PC-9 (cell line): ENCODE measurements at places on chromosomes 11 and 22. TPM values are rescaled to one million over a fixed set of nuclear protein-coding genes. Genes with fewer than 3 reads are reported as not detected.

DNA sequence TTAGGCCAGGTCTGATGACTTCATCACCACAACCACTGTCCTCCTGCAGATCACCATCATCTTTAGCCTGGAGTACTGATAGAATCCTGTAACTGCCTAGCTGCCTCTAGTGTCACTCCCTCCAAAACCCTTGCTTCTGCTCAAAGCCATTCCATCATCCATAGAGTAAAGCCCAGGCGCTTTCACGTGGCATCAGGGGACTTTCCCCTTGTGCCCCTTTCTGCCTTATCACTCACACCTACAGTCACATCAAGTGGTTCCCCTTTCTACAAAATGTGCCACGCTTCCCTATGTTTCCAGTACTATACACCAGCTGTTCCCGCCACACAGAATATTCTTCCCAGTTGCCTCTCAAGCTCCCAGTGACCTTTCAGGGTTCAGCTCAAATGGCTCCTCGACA lies 75.9 kb downstream of the MN1 start:
- H3K4me3 ChIP-seq = no peak overlapping the region
- DNase-seq = peak; percentile 24
- no peaks in the 10 kb centered on the region for H3K36me3 ChIP-seq
- no peaks in the 10 kb centered on the region for H3K27me3 ChIP-seq

DNA sequence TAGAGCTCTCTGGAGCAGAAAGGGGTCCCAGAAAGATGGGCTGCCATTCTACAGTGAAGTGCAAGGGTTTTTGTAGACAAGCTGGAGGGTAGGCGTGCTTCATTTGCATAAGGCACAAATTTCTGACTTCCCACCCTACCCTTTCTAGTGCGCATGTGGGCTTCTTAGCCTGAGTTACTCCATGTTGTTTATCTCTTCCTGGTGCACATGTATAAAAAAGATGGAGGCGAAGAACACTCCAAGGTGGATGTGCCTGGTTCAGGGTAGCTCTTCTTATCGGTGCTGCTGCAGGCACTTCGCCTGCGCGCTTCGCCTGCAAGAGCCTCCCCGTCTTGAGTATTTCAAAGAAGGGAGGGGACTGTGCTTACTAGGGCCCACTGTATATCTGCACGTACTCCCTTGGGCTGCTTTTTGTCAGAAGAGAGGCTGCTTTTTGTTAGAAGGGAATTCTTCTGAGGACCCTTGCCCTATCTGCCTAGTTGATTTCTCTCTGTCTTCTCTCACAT lies 1047.3 kb upstream of the CNTN5 start:
- no peak overlapping the region for H3K4me3 ChIP-seq
- DNase-seq = no peak
- H3K36me3 ChIP-seq = no peaks in the 10 kb centered on the region

GRCh38 chr11:26846227-26846626 lies 124.4 kb upstream of the SLC5A12 start:
- no peak for DNase-seq
- no peak overlapping the region for H3K27ac ChIP-seq

DNA sequence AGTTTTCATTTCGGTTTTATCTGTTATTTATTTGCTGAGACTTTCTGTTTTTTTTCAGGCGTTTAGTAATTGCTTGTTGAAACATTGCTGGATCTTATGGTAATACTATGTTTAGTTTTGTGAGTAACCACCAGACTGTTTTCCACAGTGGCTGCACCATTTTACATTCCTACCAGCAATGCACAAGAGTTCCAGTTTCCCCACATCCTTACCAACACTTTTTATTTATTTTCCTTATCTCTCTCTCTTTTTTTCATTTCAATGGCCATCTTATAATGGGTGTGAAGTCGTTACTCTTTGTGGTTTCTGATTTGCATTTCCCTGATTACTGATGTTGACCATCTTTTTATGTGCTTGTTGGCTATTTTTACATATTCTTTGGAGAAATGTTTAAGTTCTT lies 23.7 kb downstream of the USP47 start:
- H3K36me3 ChIP-seq = no peaks in the 10 kb centered on the region
- no peak overlapping the region for H3K4me3 ChIP-seq
- H3K4me1 ChIP-seq = no peaks in the 10 kb centered on the region
- no peak overlapping the region for H3K27ac ChIP-seq
- no peak for DNase-seq

The OR8B8 gene
- total RNA-seq = not detected in 2 replicates

DNA sequence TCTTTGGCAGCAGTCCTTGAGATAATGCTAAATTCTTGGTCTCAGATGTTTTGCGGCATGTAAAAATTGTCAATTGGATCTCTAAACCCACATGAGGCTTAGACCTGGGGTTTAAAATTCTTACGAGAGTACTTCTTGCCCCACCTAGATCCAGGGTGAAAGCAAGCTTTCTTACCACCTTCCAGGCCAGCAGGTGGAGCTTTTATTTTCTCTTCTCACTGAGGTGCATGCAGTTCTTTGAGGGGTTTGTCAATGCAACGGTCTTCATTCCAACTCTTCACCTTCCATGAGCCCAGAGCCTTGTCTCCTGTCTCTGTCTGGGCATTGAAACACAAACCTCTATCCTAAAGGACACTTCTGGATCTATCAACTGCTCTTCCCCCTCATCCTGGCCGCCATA lies 154.1 kb downstream of the MYO18B start:
- H3K4me1 ChIP-seq = no peaks in the 10 kb centered on the region
- no peaks in the 10 kb centered on the region for H3K36me3 ChIP-seq
- no peak overlapping the region for H3K4me3 ChIP-seq
- no peaks in the 10 kb centered on the region; the same call in 1 of the 2 replicates for H3K27me3 ChIP-seq

DNA sequence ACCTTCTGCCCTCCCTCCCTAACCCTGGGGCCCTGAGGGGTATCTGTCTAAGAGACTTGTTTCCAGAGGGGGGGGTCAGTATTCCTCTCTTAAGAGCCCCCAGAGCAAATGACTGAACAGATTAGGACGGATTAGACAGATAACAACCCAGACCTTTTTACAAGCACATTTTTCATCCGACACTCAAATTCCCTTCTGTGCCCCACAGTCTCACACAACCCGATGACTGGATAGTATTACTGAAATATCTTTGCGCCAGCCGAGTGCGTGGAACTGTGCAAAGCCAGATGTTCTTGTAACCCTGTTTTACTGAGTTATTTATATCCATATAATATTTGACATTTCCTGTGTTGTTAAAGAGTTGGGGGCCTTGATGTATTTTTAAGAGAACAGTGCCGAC lies 30.9 kb upstream of the FLI1 start:
- H3K4me1 ChIP-seq = no peaks in the 10 kb centered on the region
- H3K4me3 ChIP-seq = no peak overlapping the region
- no peak overlapping the region for H3K27ac ChIP-seq
- 0 out of 2 replicates have a peak, but pooled peaks cover 7% of the 10 kb centered on the region for H3K27me3 ChIP-seq

GRCh38 chr22:38220163-38220562 lies 18.4 kb downstream of the MAFF start:
- no peak for DNase-seq
- H3K4me3 ChIP-seq = no peak overlapping the region
- H3K27ac ChIP-seq = peak overlapping the region; percentile 89
- no peaks in the 10 kb centered on the region for H3K27me3 ChIP-seq
- peaks cover 38% of the 10 kb centered on the region for H3K4me1 ChIP-seq

The VPREB1 gene
- total RNA-seq = not detected in 2 replicates

- H3K27ac ChIP-seq = no peak overlapping the region
- no peaks in the 10 kb centered on the region for H3K27me3 ChIP-seq
- H3K4me3 ChIP-seq = no peak overlapping the region
- no peak for DNase-seq
- H3K36me3 ChIP-seq = no peaks in the 10 kb centered on the region
- H3K4me1 ChIP-seq = no peaks in the 10 kb centered on the region
Observed at GRCh38 chr11:42066113-42066512, 606.7 kb upstream of the LRRC4C start.

The MGAT3 gene
- total RNA-seq = not detected in 2 replicates

The RPS19BP1 gene
- 60.7 and 94.3 TPM in 2 replicates for total RNA-seq

The CHST1 gene
- not detected in 2 replicates for total RNA-seq

DNA sequence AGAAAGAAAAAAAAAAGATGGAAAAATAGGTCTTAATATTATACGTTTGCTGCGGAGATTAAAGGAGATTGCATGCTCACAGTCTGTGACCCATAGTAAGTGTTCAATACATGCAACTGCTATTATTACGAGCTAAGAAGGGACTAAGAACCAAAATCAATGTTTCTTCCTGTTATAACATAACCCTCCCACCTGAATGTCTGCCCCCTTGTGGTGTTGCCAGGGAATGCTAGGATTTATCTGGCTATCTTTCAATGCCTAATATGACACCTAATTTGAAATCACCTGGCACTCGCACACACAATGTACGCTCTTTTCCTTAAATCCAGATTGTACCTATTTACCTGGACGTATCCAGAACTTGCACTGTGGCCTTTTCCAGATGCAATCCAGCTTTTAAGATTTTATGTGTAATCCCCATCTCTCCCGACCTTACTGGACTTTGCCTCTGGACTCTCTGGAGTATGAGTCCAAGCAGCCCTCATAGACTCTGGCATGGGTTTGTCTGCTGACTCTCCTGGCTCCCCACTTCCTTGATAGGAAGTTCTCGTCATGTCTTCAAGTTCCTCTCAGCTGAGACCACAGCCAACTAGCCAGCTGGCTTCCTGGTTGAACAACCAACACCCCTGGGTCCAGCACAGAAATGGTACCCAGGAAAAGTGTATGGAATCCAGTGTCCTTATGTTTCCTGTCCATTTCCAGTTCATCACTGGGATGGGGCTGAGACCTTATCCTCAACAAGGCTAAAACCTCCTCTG lies 151.5 kb downstream of the CCDC34 start:
- H3K27ac ChIP-seq = no peak overlapping the region
- H3K36me3 ChIP-seq = no peaks in the 10 kb centered on the region
- H3K4me1 ChIP-seq = peaks cover 48% of the 10 kb centered on the region
- H3K4me3 ChIP-seq = no peak overlapping the region
- DNase-seq = no peak

The C1QTNF5 gene
- not detected in 2 replicates for total RNA-seq

DNA sequence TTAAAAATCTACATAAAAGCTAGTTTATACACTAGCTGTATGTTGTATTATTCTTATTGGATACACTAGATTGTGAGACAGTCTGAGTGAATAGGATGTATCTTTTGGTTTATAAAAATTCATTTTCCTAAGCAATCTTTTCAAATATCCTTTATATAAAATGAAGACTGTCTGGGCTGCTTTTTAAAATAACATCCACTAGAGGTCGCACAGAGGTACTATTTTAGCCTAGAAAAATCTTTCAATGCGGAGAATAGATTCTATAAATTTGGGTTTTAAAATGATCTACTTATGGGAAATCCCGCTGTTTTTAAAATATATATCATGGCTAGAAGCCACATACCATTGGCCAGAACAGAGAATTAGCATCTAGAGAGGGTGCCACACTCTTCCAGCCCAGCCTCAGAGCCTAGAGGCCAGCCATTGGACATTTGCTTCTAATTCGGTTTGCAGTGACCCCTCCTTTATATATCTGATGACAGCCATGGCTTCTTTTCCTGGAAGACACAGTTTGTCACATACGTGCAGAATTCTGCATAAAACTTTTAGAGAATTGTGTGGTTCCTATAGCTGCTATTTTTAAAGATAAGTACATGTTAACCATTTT lies 7.3 kb downstream of the C11orf97 start:
- H3K27me3 ChIP-seq = no peaks in the 10 kb centered on the region
- no peak overlapping the region for H3K4me3 ChIP-seq
- H3K27ac ChIP-seq = no peak overlapping the region
- no peaks in the 10 kb centered on the region for H3K4me1 ChIP-seq
- no peaks in the 10 kb centered on the region for H3K36me3 ChIP-seq
- DNase-seq = no peak

The RFPL2 gene
- total RNA-seq = not detected in 2 replicates

The POU2F3 gene
- total RNA-seq = 2.3 and 2.9 TPM in 2 replicates

The MYO18B gene
- total RNA-seq = not detected in 2 replicates

The CTTN gene
- total RNA-seq = 533 and 570 TPM in 2 replicates

The LGALS1 gene
- 734 and 791 TPM in 2 replicates for total RNA-seq

DNA sequence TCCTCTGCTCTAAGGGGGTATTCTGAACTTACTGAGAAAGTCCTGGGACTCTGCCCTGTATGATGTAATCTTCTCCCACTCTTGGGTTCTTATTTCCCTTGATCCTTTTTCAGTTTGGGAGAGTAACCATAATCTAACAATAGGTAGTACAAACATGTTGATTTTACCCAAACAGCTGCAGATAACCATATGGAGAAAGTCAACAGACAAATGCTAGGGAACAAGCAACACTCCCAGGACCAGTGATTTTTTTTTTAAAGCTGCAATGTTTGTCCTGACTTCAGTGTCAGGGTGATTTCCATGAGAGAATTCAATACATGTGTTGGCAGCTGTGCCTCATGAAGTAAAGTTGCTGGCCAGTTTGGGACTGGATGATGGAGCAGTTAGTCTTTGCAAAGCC lies 156.5 kb downstream of the FCHSD2 start:
- no peak overlapping the region for H3K27ac ChIP-seq
- H3K36me3 ChIP-seq = no peaks in the 10 kb centered on the region
- DNase-seq = no peak
- no peaks in the 10 kb centered on the region for H3K27me3 ChIP-seq
- H3K4me3 ChIP-seq = no peak overlapping the region

DNA sequence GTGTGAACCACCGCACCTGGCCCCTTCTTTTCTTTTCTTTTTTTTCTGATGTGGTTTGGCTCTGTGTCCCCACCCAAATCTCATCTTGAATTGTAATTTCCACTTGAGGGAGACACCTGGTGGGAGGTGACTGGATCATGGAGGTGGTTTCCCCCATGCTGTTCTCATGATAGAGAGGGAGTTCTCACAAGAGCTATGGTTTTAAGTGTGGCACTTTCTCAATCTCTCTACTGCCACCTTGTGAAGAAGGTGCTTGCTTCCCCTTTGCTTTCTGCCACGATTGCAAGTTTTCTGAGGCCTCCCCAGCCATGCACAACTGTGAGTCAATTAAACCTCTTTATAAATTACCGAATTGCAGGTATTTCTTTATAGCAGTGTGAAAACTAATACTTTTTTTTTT lies 4.9 kb upstream of the TCN2 start:
- peaks cover 15% of the 10 kb centered on the region for H3K4me1 ChIP-seq
- no peaks in the 10 kb centered on the region for H3K36me3 ChIP-seq
- DNase-seq = no peak
- no peaks in the 10 kb centered on the region for H3K27me3 ChIP-seq
- no peak overlapping the region for H3K4me3 ChIP-seq

- DNase-seq = no peak
- no peaks in the 10 kb centered on the region for H3K27me3 ChIP-seq
- H3K27ac ChIP-seq = no peak overlapping the region
- peaks cover 19% of the 10 kb centered on the region for H3K4me1 ChIP-seq
- no peak overlapping the region for H3K4me3 ChIP-seq
- no peaks in the 10 kb centered on the region for H3K36me3 ChIP-seq
Observed at GRCh38 chr11:123479048-123479837, 49.2 kb downstream of the GRAMD1B start.

DNA sequence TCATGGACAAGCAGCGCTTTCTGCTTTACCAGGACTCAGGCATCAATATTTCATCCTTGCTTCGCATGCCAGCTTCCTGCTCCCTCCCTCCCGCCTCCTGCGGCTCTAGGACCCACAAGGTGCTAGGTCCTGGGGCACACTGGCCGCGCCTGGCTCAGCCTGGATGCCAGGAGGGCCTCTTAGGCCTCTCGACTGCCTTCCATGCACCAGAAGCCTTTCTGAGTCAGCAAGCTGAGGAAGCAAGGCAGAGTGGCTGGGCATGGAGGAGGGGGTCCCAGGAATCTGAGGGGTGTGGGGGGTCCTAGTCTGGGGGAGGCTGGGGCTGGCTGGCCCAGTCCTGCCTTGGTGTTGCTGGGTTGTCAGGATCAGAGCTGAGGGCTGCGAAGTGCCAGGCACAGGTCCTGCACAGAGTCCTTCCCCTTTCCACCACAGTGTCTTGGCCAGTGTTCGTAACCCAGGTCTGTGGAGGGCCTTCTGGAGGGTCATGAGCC lies 61.0 kb upstream of the THY1 start:
- DNase-seq = no peak
- no peak overlapping the region for H3K4me3 ChIP-seq
- peaks cover 17% of the 10 kb centered on the region for H3K27me3 ChIP-seq
- H3K27ac ChIP-seq = no peak overlapping the region
